ENCODE measurements at places on chromosomes 4 and X.

GRCh38 chrX:51889851-51890250 lies 3.6 kb upstream of the MAGED1 start:
- DNase-seq, result no peak

DNA sequence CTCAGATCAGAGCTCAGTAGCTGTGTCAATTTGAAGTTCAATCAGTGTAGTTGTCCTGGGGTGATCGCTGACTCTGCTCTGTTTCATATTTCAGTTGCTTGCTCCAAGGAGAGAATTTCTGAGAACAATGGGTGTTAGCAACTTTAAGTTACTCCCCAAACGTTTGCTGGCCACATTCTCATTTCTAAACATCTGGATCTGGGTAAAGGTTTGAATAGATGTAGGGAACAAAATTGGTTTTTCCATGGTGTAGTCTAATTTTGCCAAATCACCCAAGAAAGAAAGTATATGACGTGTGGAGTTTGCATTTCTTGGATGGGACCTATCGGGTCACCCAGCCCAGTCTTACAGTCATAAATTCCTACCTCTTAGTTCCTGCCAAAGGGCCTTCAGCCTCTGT lies 103.7 kb downstream of the AKAP4 start:
- DNase-seq, result no peak

DNA sequence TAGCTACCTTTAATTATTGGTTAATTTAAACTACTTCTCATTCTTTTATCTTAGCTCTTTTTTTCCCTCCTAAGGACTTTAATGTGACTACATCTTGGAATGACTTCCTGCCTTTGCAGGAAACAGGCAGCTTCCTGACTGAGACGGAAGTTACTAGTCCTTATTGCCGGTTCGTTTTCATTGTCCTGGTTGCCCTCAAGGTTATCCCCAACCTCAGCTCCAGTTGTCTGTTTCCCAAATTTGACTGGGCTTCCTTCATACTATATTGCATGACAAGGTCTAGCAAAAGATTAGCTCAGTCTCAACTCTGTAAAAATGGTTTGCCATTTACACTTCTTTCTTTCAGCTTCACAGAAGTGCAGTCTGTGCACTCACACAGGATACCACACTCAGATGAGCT lies 109.9 kb upstream of the DDX53 start:
- no peak for DNase-seq

GRCh38 chr4:915041-915474 lies 17.1 kb downstream of the GAK start:
- no peak for DNase-seq

- no peak for DNase-seq
Measured at GRCh38 chr4:27082776-27083175, 222.1 kb downstream of the STIM2 start.

DNA sequence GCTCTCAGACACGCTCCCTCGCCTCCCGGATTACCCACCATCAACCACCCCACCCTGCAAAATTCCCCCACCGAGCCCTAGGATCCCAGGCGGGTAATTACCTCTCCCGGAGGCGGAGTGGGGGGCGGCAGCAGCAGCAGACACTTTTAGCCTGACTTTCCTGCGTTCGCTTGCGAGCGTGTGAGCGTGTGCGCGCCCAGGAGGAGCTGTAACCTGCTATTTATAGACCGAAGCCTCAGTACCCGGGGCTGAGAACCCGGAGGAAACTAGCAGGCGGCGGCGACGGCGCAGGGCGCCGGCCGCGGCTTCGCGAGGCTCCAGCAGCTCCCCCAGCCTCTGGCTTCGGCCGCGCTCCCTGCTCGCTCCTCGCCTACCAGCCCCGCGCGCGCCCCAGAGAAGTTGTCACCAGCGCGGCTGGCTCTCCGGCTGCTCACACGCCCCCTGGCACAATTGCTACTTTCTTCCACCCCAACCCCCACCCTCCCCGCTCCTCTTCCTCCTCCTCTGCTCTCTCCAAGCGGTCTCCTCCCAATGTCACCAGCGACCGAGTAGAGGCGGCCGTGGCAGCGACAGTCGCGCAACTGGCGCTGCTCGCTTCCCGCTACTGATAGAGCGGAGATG lies at the start of gene INPP4B:
TSS of gene INPP4B (minus strand) at position 194 of the 621 bp plus-strand sequence.
- DNase-seq, result peak; percentile 35

GRCh38 chr4:6345096-6345830 lies 75.6 kb downstream of the WFS1 start:
- no peak for DNase-seq

GRCh38 chrX:40273356-40274050 lies 175.7 kb upstream of the BCOR start:
- no peak for DNase-seq

- DNase-seq, result no peak
Measured at GRCh38 chrX:1598021-1598875, 6.8 kb downstream of the AKAP17A start.

DNA sequence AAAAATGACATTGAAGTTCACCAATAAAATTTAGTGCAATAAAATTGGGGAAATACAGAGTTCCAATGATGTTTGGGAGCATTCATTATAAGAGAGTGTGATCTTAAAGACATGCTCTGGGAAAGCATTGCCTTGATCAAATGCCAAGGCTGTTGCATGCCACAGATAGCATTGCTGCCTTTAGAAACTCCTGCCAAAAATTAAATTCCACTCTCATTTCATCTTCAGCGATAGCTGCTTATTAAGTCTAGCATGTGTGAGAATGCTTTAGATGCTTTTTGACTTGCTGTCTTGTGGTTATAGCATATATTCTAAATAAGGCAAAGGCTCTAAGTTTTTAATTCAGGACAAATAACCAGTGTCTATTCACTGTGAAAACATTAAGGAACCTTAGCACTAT lies 49.3 kb downstream of the NPNT start:
- DNase-seq, result no peak

DNA sequence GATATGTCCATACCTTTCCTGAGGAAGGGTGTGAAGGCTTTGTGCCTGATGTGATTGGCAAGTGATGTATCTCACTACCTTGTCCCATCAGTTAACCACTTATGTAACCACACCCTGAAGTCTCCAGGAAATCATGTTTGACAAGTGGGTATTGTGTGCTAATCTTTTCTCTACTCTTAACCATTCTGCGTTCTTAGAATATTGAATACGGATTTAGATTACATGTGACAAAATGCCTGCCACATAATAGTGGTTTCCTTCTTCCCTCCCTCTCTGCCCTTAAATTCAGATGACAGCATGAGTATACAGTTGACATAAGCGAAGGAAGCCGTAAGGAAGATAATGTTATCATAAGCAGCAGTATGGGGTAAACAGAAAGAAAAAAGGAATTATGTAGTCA lies 108.4 kb downstream of the KLHL8 start:
- DNase-seq, result no peak

DNA sequence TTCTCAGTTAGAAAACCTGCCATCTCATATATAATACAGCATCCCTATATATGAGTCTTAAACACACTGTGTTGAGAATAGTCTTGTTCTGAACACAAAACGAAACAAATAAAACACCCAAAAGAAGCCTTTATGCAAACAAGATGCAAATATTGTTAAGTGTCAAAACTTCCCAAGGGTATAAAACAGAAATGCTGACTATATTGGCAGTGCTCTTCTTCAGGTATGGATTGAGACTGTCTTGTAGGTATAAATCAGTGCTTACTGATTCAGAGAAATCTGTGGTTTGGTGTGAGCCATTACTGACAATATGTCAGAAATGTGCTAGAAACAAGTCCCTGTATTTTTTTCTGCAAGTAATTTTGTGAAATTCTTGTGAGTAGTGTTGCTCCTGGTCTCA lies 82.8 kb upstream of the CTSO start:
- DNase-seq, result no peak

GRCh38 chrX:96314985-96315384 lies 369.7 kb upstream of the DIAPH2 start:
- no peak for DNase-seq

DNA sequence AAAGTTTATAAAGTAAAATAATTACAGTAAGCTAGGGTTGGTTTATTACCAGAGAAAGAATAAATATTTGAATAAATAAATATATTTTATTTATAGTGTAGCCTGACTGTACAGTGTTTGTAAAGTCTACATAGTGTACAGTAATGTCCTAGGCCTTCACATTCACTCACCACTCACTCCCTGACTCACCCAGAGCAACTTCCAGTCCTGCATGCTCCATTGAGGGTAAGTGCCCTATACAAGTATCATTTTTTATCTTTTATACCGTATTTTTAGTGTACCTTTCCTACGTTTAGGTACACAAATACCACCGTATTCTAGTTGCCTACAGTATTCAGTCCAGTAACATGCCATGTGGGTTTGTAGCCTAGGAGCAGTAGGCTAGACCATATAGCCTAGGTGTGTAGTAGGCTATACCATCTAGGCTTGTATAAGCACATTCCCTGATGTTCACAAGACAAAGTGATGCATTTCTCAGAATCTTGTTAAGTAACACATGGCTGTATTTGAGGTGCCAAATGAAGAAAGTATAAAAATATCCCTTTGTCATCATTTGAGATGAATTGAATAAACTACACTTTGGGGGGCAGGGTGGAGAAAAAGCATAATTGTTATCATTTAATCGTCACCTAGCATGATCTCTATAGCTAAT lies 14.7 kb upstream of the KLHL8 start:
- no peak for DNase-seq

GRCh38 chr4:114364857-114365256 lies 233.8 kb upstream of the UGT8 start:
- DNase-seq, result no peak

GRCh38 chrX:109312757-109313156 lies 169.1 kb downstream of the GUCY2F start:
- DNase-seq, result no peak

DNA sequence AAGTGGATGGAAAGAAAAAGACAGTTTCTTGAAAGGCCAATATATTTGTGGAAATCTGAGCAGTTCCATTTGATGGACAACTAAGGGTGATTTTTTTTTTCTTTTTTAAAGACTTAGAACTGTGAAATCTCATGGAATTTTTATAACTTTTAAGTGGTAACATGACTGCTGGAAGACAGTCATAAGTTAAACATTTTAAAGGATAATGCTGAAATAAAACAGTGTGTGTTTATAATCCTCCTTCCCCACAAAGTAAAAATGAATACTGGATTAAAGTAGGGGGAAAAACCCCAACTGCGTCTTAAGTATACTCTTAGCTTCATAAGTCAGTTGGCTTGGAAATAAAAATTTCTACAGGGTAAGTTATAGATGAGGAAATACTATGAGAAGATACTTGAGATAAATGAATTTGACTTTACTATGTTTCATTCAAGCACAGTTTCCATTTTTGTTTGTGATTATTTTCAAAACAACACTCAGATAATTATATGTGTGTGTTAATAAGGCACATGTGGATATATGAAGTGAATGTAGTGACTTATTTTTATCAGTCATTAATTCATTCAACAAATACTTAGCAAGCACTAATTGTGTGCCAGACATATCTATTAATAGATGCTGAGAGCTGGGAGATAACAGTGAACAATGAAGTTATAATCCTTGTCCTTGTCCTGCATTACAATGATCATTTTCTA lies 129.2 kb upstream of the ETNPPL start:
- no peak for DNase-seq

GRCh38 chrX:47568656-47569295 lies 7.8 kb downstream of the ARAF start:
- peak; percentile 54 for DNase-seq

- DNase-seq, result no peak
Measured at GRCh38 chr4:149056615-149057014, 614.4 kb upstream of the NR3C2 start.

GRCh38 chrX:151505796-151506195 lies 57.7 kb upstream of the PASD1 start:
- DNase-seq, result no peak

DNA sequence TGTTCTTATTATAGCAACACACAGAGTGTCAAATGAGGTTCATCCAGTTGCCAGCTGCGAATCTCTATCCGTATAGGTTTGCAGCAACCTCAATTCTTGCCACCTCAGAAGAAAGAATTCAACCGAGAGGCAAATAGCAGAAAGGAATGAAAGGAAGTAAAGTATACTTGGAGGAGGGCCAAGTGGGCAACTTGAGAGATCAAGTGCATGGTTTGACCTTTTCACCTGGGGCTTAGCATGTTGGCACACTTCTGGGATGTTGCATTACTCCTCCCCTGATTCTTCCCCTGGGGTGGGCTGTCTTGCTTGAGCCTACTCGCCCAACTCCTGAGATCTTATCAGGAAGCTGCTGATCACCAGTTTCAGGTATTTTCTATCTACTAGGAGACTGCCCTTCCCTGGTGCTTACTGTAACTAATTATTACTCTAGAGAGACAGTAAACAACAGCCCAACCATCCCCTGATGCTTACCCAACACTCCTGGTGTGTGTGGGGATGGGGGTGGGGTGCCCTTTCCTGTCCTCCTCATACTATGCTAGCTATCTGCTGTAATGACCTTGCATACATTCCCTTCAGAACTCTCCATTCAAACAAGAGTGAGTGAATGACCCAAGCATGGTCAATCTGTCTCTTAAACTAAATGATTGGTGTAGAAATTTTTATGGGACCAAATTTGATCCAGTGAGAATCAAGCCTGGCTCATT lies 7.3 kb upstream of the TMEM33 start:
- no peak for DNase-seq

DNA sequence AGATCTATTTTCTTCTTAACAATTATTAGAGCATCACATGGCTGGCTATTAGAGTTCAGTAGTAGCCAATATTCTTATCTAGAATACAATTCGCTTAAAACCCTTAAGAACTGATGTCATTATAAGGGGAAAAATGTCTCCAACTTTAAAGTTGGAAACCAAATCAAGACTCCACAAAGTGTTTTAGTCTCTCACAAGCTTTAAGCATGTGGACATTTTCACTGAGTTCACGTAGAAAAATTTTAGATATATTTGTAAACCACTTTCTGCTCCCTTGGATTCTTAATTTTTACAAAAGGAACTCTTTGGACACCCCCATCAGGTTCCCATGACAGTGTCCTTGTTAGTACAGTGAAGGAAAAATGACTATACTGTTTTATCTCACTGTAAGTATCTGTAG lies 123.9 kb upstream of the NAP1L5 start:
- DNase-seq, result no peak

DNA sequence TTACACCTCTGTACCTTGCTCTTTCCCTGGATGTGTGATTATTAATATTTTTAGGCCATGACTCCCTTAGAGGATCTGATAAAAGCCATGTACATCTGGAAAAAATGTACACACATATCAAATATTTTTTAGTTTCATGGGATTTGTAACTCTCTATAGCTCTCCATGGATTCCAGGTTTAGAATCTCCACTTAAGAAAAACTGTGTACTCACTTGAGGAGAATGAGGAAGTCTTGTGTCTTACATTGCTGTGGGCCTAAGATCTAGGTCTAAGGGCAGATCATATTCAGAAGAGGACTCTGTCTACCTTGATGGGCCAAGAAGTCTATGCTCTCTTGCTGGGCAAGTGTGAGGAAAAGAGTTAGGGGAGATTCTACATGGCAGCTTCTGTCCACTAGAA lies 98.0 kb downstream of the RRAGB start:
- no peak for DNase-seq

GRCh38 chr4:17246656-17247055 lies 265.2 kb downstream of the QDPR start:
- no peak for DNase-seq

Measured in CD4-positive, alpha-beta T cell treated with Interleukin-17A for 1 hour (primary cell).